ENCODE measurements at places on chromosomes 5 and 9.

DNA sequence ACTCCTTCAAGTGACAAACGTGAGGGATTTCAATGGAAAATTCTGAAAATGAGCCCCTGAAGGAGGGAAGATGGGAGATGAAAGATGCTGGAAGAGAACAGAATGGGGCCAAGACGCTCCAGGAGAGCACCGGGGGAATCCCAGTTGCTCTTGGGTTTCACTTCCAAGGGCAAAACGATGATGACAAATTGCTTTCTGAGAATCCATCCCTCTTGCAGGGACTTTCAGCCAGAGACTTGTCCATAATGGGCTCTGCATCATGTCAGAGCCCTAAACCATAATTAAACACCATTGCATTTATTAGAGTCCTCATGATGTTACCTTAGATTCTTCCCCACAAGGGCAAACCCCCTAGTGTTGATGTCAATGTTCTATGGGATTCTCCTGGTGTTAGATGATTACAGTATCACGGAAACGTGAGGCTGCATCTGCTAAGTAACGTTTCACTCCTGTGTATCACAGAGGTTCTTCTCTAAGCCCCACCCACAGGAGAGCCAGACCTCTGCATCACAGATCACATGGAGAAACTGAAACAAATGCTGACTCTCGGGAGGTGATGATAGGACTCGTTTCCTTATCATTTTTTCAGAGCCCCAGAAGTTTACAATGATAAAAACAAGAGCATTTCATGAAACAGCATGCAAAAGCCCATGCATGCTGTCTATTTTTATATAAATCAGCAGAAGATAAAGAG lies 114.4 kb downstream of the TENT4A start:
- no peak for DNase-seq

- DNase-seq, result no peak
Measured at GRCh38 chr9:114497236-114497635, 8.0 kb downstream of the WHRN start.

- no peak for DNase-seq
Measured at GRCh38 chr5:147918101-147918685, 11.9 kb upstream of the C5orf46 start.

- DNase-seq, result no peak
Measured at GRCh38 chr5:64665243-64665642, 25.1 kb upstream of the SHISAL2B start.

- no peak for DNase-seq
Measured at GRCh38 chr5:5217371-5217770, 77.2 kb downstream of the ADAMTS16 start.

DNA sequence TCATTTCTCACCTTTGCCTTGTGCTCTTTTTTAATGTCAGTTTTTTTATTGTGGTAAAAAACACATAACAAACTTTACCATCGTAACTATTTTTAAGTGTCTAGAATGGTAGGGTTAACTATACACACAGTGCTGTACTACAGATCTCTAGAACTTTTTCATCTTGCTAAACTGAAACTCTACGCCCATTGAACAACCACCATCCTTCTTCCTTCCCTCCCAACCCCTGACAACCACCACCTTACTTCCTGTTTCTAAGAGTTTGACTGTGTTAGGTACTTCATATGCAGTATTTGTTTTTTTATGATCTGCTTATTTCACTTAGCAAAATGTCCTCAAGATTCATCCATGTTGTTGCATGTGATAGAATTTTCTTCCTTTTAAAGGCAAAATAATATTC lies 54.9 kb downstream of the PSAT1 start:
- no peak for DNase-seq

GRCh38 chr5:178554311-178554710 lies 35.9 kb downstream of the COL23A1 start:
- no peak for DNase-seq

GRCh38 chr5:89397096-89397495 lies 514.1 kb upstream of the MEF2C start:
- DNase-seq, result no peak

GRCh38 chr9:122941582-122942234 lies 888 bp downstream of the RABGAP1 start:
- no peak for DNase-seq

- DNase-seq, result no peak
Measured at GRCh38 chr5:119322948-119323537, 32.8 kb upstream of the TNFAIP8 start.

GRCh38 chr9:68762570-68762969 lies 57.5 kb downstream of the PIP5K1B start:
- DNase-seq, result no peak

DNA sequence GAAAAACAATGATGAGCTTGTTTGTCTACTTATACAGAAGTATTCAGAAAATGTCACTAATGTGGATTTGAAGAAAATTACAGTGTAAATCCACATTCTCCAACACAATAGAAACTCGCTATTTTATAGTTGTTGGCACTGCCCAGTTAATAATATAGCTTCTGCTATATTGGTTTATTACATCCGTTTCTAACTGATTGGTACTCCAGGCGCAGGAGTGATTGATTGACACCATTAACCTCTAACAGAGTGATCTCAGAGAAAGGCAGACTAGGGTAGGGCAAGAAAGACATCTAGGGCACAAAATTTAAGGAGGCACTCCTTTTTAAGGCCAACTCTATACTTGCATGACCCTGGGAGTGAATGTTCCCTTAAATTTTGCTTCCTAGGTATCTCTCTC lies 84.0 kb upstream of the MIER3 start:
- no peak for DNase-seq

GRCh38 chr9:78397454-78397853 lies 100.5 kb downstream of the PSAT1 start:
- DNase-seq, result no peak

DNA sequence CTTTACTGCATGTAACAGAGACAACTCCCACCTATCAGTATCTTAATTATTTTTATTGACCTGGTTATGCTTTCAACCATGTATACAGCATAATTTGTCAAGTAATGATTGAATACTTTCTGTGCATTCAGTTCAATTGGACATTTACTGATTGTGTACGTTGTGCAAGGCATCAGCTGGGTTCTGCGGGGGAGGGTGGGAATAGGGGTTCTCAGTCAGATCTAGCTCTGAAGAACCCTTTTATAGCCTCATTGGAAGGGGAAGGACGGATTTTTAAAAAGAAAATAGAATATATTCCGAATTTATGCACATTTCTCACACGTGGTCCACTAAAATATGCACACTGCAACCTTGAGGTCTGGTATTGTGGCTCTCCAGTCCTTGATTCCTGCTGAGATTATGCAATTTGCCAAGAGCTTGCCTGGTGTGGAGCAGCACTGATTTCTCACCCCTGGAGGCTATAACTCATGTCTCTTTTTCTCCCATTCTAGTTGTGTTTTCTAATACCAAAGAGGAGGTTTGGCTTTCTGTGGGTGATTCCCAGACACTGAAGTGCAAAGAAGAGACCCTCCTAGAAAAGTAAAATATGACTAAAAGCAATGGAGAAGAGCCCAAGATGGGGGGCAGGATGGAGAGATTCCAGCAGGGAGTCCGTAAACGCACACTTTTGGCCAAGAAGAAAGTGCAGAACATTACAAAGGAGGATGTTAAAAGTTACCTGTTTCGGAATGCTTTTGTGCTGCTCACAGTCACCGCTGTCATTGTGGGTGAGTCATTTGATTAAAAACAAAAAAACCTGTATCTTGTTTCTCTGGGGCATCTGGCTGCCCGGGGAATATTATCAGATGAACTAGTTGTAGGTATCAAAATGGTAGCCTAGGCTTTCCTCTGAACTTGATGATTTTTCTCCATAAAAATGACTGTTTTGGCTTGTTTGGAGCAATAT lies 1.7 kb downstream of the SLC1A3 start:
- DNase-seq, result no peak

DNA sequence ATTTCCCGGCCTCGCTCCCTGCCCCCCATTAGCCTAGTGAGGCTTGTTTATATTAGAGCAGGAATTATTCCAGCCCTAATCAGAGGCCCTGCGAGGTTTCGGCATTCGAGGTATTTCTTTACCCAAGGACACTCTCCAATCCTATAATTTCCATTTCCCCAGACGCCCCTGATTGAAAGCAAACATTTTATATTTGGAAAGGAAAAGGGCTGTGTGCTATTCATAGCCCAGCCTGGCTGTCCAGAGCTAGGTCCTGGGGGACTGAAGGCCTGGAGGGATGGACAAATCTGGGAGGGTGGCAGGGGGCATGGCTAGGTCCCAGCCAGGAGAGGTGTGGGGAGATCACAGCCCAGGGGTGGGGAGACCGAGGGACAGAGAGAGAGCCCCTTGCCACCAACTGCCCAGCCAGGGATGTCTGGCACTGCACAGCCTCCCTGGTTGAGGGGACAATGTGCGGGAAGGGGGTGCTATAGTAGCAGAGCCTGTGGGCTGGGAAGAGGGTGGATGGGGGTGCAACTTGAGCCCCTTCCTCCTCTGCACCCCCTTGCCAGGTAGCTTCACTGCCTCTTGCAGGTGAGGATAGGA lies 125.1 kb downstream of the BARX1 start:
- DNase-seq, result no peak

- no peak for DNase-seq
Measured at GRCh38 chr5:52738095-52738506, 49.6 kb upstream of the ITGA1 start.

DNA sequence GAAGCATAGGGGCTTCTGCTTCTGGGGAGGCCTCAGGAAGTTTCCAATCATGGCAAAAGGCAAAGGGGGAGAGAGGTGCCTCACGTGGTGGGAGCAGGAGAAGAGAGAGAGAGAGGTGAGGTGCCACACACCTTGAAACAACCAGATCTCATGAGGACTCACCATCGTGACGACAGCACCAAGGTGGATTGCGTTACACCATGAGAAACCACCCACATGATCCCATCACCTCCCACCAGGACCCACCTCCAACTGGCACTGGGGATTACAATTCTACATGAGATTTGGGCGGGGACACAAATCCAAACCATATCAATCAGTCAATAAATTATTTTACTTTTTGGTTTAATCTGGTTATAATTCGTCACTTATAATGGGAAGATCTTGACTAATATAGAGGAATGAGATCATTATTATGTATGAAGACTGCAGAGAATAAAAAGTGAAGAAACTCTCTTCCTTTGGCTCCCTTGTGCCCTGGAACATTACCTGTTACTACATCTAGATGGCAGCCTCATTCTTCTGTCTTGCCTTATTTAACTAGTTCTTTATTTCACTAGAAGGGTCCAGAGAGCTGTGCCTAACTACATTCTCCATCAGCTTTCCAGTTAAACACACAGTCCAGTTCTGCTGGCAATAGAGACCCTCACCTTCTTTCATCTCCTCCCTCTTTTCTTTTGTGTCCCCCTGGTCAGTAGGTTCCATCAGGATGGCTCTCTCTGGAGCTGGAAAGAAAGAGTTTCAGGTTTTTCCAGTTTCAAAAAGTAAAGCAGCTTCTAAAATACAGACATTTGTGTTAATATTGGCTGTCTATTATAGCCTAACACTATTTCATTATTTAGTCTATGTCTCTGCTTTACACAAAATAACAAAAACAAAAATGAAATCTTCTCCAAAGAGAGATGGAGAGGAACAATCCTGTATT lies 21.7 kb upstream of the SPINK7 start:
- DNase-seq, result no peak

GRCh38 chr5:114500756-114501155 lies 138.9 kb downstream of the KCNN2 start:
- DNase-seq, result no peak

- no peak for DNase-seq
Measured at GRCh38 chr5:24363789-24364481, 280.8 kb downstream of the CDH10 start.

- no peak for DNase-seq
Measured at GRCh38 chr5:67214036-67214435, 17.4 kb upstream of the CD180 start.

GRCh38 chr5:128349044-128349858 lies 188.8 kb downstream of the FBN2 start:
- DNase-seq, result no peak

DNA sequence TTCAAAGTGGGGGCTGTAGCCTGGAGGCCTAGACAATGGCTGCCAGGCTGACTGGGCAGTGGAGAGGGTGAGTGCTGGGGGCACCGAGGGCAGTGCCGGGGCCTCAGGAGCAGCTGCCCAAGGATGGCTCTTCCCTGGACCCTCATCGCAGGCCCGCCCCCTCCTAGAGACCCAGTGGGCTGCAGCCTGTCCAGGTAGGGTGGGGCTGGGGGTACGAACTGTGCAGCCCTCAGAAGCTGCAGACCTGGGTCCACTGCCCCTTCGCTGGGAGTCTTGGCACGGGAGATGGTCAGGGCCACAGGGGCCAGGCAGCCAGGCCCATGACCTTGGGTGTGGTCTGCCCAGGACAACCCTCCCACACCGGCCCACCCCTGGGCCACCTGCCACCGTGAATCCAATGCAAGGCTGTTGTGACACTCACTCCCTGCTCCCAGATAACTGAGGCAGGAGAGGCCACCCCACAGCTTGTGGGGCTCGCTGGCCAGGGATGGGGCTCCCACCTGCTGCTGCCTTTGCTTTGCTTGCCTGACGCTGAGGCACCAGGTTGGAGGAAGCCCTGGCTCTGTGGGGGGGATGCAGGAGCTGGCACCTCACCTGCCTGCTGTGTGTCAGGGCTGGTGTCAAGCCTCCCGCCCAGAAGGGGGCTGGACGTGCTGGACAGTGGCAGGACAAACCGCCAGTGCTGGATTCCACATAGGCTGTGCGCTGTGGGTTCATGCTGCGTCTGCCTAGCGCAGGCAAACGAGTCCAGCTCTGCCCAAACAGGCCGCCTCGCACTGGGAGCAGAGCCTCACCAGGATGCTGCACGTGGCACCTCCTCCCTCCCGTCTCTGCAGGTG lies 23.1 kb upstream of the SLC9A3 start:
- DNase-seq, result no peak

DNA sequence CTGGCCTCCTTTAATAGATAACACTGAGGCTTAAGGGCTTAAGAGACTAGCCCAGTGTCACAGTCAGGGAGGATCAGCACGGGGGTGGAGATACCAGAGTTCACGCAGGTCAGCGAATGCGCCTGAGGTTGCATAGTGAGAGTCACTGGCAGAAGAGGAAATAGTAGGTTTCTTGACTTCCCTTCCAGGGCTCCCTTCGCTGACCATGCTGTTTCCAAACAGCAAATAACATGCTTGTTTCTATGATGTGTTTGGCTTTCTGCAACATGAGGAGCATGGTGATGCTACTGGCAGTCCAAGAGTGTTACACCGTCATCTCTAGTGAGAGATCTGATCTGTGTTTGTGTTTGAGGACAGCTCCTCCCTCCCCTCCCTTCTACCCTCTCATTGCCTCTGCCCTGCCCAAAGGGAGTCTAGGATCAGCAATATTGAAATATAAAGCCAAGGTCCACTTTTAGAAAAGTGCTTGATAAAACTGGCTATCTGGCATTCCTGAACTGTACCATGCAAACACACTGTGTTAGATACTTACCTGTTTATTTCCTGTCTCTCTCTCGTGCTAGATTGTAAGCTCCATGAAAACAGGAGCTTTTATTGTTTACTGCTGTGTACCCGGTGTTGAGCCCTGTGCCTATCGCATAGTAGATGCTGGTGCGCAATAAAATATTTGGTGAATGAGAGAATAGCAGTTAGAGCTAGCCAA lies 12.3 kb downstream of the TLE4 start:
- peak; percentile 14 for DNase-seq

GRCh38 chr9:79623799-79624721 lies 52.3 kb downstream of the TLE4 start:
- no peak for DNase-seq

GRCh38 chr5:102294886-102295395 lies 1.1 kb downstream of the SLCO4C1 start:
- DNase-seq, result no peak
